ENCODE measurements at places on chromosomes 2 and 18. TPM values are rescaled to one million over a fixed set of nuclear protein-coding genes. Genes with fewer than 3 reads are reported as not detected.

Gene SP100
- total RNA-seq: 387 TPM

Gene OTOS
- not detected for total RNA-seq

Gene RETREG2
- total RNA-seq: 94.7 TPM

Gene PPP1R1C
- total RNA-seq: not detected

Gene ATL2
- total RNA-seq: 43.9 TPM

Data from T-helper 1 cell treated with Interleukin-12 subunit alpha and Interleukin-12 subunit beta and Interleukin-4 antibody, amounts not matched to agents 30 ng/mL and 1 ng/mL, for 36 hours (primary cell).